ENCODE measurements at places on chromosomes 11 and 22.

GRCh38 chr22:29098296-29098695 lies 25.5 kb downstream of the KREMEN1 start:
- DNase-seq: no peak

- DNase-seq: no peak
Measured at GRCh38 chr11:86673872-86674750, 1.7 kb upstream of the ME3 start.

- no peak for DNase-seq
Measured at GRCh38 chr22:32413719-32414118, 1.7 kb upstream of the RTCB start.

DNA sequence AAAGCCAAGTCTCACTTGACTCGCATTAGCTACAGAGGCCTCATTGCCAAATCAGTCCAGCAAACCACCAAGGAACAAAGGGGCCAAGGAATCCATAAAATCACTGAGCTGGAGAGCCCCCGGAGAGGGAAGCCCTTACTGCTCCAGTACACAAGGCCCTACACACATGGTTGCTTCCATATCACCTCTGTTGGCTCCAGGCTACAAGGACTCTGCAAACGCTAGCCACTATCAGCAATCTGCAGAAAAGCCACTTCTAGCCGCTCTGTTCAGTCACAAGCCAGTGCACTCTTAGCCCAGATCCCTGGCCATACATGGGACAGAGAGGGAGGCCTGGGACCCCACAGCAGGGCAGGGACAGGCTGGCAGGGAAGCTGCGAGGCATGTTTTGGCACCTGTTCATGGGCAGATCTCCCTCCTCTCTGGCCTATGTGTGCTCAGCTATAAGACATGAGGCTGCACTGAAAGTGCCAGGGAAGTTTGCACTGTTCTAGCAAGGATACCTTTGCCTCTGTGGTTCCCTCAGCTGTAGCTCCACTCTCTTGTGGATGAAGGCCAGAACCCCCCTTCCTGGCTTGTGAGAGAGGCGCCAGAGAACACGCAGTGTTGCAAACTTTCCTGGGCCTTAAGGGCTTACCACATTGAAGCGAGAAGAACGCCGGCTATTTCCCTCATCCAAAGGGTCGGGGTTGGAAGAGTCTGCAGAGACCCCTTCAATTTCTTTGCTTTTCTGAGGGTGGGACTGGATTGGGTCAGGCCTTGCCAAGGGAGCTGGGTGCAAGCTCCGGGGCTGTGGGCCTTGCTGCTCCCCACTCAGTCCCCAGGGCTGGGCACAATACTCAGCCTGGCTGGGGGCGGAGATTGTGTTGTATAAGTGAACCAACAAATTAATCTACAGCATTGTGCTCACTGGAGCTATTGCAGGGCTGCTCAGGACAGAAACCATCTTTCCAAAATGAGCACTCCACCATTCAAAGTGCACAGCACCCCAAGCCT lies 108.7 kb upstream of the PITPNB start:
- no peak for DNase-seq

DNA sequence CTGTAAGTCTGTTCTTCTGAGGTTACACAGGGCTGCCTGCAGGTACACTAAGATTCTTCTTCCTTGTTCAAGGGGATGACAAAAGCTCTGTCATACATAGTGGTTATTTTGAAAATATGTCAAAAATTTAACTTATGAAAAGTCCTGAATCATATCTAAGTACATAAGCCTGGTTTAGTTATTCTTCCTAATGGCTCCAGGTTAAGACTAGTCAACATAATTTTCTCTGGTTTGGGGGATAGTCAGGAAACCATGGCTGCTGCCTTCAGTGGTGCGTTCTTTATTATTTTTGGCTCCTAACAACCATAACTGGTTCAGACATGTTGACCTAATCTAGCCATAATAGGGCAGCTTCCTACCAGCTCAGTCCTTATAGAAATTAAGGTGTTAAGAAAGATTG lies 257.4 kb upstream of the DDI1 start:
- DNase-seq: no peak

GRCh38 chr22:21762712-21763581 lies 27.4 kb upstream of the YPEL1 start:
- DNase-seq: no peak

- DNase-seq: no peak
Measured at GRCh38 chr11:129792663-129793062, 23.0 kb upstream of the TMEM45B start.

DNA sequence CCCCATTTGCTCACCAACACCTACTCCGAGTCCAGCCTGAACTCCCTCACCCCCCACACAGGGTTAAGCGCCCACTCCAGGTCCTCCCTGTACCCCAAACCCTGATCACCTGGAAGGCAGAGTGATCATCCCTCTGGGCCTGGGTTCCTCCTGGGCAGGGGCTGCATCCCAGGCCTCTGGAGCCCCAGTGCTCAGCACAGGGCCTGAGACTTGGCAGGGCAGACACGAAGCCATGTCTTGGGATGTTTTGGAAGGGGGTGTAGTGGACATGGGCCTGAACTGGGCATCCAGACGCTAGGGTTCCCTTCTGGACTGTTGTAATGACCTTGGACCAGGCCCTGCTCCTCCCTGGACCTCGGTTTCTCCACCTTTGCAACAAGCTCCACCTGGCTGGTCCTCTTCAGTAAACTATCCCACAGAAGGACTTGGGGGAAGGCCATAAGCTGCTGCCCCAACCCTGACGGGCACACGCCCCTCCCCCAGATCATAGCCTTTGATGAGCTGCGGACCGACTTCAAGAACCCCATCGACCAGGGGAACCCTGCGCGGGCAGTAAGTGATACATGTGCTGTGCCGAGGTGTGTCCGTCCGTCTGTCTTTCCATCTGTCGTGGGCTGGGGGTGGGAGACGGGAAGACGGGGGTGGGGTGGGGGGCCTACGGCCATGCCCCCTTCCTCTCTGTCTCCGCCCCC lies 3.9 kb downstream of the CNIH2 start:
- no peak for DNase-seq

- DNase-seq: peak; percentile 20
Measured at GRCh38 chr22:43013355-43014315, 1.3 kb downstream of the PACSIN2 start.

DNA sequence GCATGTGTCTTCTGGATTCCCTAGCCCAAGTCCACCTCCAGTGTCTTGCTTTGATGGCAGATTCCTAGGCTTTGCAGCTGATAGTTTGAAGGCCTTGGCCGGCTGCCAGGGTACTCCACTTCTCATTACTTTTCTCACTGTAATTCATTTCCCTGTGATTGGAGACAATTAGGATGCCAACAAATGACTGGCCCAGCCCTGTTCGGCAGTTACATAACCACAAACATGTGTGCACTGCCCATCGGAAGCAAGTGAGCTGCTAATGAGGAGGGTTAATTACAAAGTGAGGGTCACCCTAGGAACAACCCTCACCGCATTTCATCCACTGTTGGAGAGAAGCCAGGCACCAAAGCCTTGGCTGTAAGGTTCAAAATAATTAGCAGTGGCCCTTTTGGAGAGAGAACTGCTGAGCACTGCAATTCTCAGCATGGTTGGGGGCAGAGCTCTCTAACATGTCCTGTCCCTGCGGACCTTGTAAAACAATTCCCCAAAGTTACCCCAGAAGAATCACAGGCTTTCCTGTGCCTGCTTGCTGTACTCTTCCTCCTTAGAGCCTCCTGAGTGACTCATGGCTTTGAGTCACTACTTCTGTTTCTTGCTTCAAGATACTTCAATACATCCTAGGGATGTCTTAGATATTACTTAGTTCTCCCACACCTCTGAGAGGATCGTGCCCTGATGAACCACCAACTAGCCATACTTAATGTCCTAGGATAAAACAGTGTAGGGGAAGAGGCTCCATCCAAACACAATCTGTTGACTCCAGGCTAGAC lies 109.7 kb upstream of the GALNT18 start:
- no peak for DNase-seq

DNA sequence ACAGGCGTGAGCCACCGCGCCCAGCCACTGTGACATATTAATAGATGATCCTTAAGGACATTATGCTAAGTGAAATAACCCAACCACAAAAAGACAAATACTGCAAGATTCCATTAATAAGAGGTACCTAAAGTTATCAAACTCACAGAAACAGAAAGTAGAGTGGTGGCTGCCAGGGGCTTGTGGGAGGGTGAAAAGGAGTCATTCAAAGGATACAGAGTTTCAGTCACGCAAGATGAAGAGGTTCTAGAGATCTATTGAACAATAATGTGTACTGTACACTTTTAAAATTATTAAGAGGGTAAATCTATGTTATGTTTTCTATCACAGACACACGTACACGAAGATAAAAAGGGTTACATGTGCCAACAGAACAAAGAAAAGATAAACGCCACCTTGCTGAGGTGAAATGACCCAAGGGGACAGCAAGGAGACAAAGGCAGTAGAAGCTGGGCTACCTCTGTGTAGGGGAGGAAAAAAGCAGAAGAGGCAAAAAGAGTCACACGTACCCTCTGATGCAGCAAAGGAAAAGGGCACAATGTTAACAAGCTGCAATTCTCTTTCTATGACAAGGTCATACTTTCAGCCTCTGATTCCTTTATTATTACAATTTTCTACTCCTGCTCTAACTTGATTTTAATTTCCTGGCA lies 65.3 kb downstream of the AMBRA1 start:
- no peak for DNase-seq

GRCh38 chr11:69611548-69612526 lies 29.1 kb upstream of the CCND1 start:
- DNase-seq: no peak

GRCh38 chr11:73140213-73141030 lies 1.7 kb downstream of the FCHSD2 start:
- DNase-seq: no peak

- no peak for DNase-seq
Measured at GRCh38 chr11:87736928-87737327, 438.3 kb downstream of the RAB38 start.

DNA sequence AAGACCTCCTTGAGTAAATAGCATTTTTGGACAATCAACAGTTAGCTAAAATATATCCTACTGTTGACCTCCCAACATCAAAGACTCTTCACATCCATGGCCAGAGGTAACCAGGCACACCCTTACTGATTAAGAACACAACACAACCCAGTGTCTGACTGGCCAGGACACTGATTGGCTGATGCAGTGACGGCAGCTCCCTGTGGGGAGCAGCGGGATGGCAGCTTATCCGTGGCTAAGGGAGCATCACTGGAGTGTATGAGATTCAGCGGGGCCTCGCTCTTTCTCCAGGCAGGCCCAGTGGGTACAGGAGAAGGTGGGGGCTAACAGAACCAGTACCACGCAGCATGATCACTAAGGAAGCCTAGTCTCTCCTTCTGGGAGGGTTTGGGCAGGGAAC lies 10.3 kb upstream of the IL2RB start:
- no peak for DNase-seq

DNA sequence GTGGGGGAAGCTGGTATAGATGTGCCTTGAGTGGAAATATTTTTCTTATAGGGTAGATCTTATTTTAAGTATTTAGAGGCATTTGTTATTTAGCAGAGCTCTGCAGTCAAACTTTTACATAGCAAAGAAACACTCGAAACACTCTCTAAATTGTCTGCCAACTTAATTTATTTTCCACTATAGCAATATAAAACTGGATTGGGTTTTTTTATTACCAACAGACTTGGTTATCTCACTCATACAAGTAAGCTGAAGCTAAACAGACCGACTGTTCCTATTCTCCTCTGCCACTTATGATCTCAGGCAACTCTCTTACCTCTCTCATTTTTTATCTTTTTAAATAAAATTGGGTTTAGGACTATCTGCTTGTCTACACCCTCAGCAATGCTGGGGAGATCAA lies 4.6 kb downstream of the RAB38 start:
- DNase-seq: no peak

- no peak for DNase-seq
Measured at GRCh38 chr22:26238596-26238995, 69.3 kb downstream of the SEZ6L start.

GRCh38 chr11:26332572-26332915 lies 614 bp downstream of the ANO3 start:
- DNase-seq: no peak

GRCh38 chr11:94876645-94877442 lies 96.5 kb downstream of the CWC15 start:
- DNase-seq: no peak

GRCh38 chr11:46826310-46827044 lies 19.6 kb downstream of the CKAP5 start:
- DNase-seq: peak; percentile 70

DNA sequence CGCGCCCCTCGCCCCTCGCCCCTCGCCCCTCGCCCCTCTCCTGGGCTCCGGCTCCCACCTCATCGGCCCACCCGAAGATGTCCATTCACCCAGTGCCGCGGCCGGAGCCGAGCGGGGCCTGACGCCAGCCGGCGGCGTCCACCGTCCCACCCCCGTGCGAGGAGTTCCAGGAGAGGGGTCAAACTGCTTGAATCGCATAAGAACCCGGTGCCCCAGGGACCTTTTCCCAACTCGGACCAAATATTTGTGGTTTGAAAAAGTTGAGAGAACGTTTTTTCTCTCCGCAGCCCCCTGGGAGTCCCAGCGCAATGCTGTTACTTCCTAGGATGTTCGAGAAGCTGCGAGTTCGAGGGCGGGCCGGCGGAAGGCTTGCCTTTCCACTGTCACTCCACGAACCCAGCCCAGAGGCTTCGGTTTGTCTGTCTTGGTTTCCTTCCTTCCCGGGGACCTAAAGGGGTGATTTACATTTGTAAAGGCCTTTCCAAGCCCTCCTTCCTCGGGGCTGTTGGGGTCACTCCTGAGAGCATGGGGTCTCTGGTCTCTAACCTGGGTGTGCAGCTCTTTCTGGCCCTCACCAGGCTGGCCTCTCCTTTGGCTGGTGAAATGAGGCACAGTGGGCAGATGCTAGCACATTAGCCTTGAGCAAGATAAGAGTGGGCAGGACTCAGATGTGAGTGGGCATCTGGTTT lies 38.0 kb downstream of the ETS1 start:
- no peak for DNase-seq

GRCh38 chr11:31806928-31807798 lies 4.0 kb downstream of the PAX6 start:
- no peak for DNase-seq

DNA sequence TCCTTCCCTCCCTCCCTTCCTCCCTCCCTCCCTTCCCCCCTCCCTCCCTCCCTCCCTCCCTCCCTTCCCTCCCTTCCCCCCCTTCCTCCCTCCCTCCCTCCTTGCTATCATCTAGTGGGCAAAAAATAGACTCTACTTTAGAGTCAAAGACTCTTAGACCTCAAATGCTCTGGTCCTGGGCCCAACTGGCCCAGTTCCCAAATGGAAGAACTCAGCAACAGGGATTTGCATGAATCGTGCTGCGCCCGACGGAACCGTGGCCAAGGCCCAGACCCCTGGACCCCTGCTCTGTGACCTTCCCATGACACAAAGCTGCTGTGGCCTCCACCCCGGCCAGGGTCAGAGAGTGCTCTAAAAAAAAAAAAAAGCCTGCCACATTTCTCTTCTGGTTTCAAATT lies 97.4 kb downstream of the WNT7B start:
- no peak for DNase-seq

DNA sequence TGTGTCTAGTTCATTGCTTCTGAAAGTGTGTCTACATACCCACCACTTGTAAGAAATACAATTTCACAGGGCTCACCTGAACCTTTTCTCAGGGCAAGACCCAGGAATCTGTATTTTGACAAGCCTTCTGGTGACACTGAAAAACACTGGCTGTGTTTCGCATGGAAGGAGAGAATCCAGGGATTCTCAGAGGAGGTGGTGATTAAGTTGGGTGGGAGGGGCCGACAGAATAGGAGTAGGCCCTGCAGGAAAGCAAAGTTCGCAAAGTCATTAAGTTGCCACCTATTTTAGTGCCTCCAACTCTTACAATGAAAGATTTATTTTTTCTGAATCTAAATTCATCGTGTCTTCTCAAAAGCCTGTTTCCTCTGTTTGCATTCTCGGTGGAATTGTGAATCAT lies 186.8 kb downstream of the FAT3 start:
- no peak for DNase-seq
